Neuronal stem cell (in vitro differentiated cells): ENCODE measurements at places on chromosomes 6 and 20.

DNA sequence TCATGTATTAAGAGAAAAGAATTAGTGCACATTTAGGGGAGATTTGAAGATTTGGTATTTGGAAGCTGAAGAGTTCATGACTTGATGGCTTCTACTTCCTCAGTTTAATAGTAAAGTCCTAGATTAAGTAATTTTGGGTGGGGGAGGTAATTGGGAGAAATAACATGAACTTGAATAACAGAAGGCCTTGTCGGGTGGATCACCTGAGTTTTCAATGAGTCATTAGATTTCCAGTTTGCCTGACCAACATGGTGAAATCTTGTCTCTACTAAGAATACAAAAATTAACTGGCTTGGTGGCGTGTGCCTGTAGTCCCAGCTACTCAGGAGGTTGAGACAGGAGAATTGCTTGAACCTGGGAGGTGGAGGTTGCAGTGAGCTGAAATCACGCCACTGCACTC is 181.0 kb downstream of the GJA1 start:
- H3K4me3 ChIP-seq: no peak overlapping the region
- H3K36me3 ChIP-seq: no peaks in the 10 kb centered on the region
- no peak for DNase-seq

- H3K36me3 ChIP-seq: peaks cover 49% of the 10 kb centered on the region
- no peaks in the 10 kb centered on the region for H3K27me3 ChIP-seq
- peaks cover 2% of the 10 kb centered on the region for H3K4me1 ChIP-seq
- no peak overlapping the region for H3K27ac ChIP-seq
- H3K4me3 ChIP-seq: no peak overlapping the region
These were observed 26.2 kb upstream of the TCFL5 start for GRCh38 chr20:62887860-62888239.

DNA sequence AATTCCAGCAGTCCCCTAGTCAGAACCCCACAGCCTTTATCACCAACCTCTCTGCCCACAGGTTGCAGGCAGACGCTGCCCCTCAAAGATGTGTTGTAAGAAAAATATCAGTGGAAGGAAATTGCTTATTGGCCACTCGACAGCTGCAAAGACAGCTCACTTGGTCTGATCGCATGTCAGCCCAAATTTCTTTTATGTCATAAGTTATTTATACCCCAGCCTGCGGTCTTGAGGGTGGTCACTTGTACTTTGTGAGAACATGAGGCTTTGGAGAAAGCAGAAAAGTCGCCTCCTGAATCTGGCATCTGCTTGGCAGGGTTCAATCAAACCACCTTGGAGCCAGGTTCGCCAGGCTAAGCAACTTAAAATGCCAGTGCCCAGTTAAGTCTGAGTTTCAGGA is 236.5 kb upstream of the CDH4 start:
- no peaks in the 10 kb centered on the region for H3K4me1 ChIP-seq
- no peaks in the 10 kb centered on the region for H3K27me3 ChIP-seq
- no peak for DNase-seq

DNA sequence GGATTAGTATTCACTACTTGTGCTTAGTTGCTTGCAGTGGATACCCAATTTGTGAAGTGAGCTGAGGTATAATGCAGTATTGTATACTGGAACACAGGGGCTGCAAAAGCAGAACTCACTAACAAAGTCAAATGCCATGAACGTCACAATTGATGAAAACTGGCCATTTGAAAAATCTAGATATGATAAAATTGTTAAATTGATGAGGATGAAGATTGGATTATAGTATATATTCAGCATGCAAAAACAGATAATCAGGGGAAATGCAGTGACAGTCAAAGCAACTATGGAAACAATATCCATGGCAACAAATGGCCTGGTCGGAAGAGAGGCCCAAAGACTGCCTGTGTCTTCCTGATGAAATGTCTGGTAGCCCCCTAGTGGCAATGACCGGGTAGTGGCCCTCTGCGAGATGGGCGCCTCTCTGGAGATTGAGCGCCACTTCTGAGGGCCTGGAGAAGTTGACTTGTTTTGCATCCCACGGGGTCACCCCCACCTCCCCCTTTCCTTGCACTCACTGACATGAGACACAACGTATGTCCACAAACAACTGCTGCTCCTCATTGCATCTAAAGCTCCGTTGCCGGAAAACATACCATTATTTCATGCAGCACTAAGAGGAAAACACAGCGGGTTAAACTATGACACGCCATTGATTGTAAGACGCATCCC is 43.6 kb downstream of the C6orf15 start:
- H3K4me1 ChIP-seq: peaks cover 15% of the 10 kb centered on the region
- no peak overlapping the region for H3K4me3 ChIP-seq
- no peaks in the 10 kb centered on the region for H3K36me3 ChIP-seq
- no peak overlapping the region for H3K27ac ChIP-seq

- H3K4me1 ChIP-seq: peaks cover 3% of the 10 kb centered on the region
- H3K27me3 ChIP-seq: no peaks in the 10 kb centered on the region
- DNase-seq: no peak
- H3K27ac ChIP-seq: no peak overlapping the region
These were observed 67.2 kb upstream of the DEFB112 start for GRCh38 chr6:50116797-50117542.

DNA sequence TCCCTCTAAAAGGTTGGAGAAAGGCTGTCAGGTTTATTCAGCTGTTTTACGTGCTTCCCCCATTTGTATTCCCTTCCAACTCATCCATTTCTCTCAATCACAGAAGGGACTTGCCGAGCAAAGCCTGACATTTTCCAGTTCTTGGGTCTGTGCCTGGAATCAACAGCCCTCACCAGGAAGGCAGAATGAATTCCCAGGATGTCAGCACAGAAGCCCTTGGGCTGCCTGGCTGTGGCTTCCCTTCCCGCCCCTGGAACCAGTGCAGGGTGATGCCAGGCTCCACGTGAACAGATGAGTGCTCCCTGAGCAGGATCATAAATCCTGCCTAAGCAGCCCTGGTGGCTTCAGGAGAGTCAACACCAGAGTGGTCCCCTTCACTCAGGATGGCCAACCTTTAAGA is 86.1 kb upstream of the CD83 start:
- H3K4me3 ChIP-seq: no peak overlapping the region
- DNase-seq: no peak
- H3K36me3 ChIP-seq: no peaks in the 10 kb centered on the region
- H3K27ac ChIP-seq: no peak overlapping the region

- H3K4me3 ChIP-seq: no peak overlapping the region
- H3K27me3 ChIP-seq: no peaks in the 10 kb centered on the region
- no peak for DNase-seq
- peak overlapping the region; percentile 6 for H3K27ac ChIP-seq
- H3K36me3 ChIP-seq: no peaks in the 10 kb centered on the region
These were observed 47.5 kb downstream of the DLL1 start for GRCh38 chr6:170243386-170243785.

GRCh38 chr6:166342349-166343149 is at the start of gene SFT2D1:
Gene SFT2D1 (minus strand): TSS chr6:166342545. CDS start chr6:166342481, 64 bp downstream.
- H3K36me3 ChIP-seq: peaks cover 27% of the 10 kb centered on the region
- H3K4me3 ChIP-seq: peak within 1 kb of the TSS; percentile 73
- peak within 1 kb of the TSS; percentile 46 for H3K27ac ChIP-seq
- peaks cover 3% of the 10 kb centered on the region for H3K4me1 ChIP-seq
- DNase-seq: peak; percentile 68
- no peaks in the 10 kb centered on the region for H3K27me3 ChIP-seq

DNA sequence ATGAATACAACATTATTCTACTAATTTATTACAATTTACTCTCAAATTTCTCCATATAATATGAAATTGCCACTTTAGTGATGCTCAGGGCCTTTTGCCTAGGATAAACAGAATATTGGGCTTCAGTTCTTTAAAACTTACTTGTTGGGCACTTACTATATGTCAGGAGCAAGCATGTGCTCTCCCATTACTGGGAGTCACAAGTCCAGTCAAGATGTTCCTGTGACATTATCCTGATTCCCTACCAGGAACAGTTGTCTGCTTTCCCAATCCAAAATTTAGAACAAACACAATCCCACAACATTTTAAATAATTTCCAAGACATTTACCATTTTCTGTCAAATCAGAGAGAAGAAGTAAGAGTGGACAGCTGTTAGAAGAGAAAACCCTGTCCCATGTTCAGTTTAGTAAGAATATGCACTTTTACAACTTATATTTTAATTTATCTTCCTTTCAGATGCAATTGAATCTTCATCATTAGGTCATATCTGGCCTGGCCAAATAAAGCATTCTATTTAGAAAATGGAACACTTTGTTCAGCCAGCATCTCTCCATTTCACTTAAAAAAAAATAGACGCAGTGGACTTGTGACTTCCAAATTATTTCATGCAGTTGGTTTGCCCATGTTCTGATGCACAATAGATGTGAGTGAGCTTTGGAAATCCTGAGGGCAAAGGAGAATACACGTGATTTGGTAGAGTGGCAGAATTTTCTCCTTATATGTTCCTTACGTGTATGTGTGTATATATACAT is 159.8 kb downstream of the CLIC5 start:
- H3K4me1 ChIP-seq: no peaks in the 10 kb centered on the region
- H3K27ac ChIP-seq: no peak overlapping the region
- H3K36me3 ChIP-seq: no peaks in the 10 kb centered on the region
- H3K27me3 ChIP-seq: no peaks in the 10 kb centered on the region

GRCh38 chr6:154984146-154984545 is 11.0 kb upstream of the TIAM2 start:
- H3K4me1 ChIP-seq: no peaks in the 10 kb centered on the region
- DNase-seq: no peak
- H3K36me3 ChIP-seq: no peaks in the 10 kb centered on the region
- no peak overlapping the region for H3K4me3 ChIP-seq

DNA sequence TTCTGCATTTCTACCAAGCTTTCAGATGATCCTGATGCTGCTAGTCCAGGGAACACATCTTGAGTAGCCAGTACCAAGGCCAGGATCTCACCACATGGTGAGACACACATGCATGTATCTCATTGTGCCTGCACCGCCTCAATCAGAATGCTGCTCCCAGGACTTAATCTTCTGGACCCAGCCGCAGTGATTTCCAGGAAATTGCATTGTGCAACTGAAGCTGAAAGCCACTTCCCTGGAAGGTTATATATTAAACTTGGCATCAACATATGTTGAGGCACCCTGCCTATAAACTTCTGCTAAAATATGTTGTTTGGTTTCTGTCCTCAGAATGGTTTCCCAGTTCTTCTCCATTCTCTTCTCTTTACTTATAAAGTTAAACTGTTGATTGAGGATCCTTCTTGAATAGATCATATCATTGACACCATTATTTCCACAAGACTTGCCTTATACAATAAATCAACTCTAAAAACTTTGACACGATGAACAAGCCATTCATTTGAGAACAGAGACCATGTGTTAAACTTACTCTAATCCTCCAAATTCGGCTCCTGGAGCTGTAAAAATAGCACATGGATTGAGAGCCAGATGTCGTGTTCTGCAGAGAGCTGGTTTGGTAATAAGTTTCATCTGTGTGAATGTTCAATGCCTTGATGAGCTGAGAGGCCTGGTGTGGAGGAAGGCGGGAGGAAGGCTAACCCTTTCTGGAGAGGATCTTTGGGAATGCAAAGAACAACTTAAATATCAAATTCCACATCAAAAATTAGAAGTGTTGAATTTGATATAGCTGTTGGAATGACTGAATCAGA is 65.0 kb upstream of the PCSK2 start:
- no peak overlapping the region for H3K27ac ChIP-seq
- no peaks in the 10 kb centered on the region for H3K27me3 ChIP-seq
- DNase-seq: no peak
- no peaks in the 10 kb centered on the region for H3K36me3 ChIP-seq
- no peak overlapping the region for H3K4me3 ChIP-seq

- no peak for DNase-seq
- H3K4me1 ChIP-seq: no peaks in the 10 kb centered on the region
- no peak overlapping the region for H3K4me3 ChIP-seq
- no peaks in the 10 kb centered on the region for H3K36me3 ChIP-seq
These were observed 16.4 kb upstream of the CYP24A1 start for GRCh38 chr20:54190217-54190616.

GRCh38 chr6:170445971-170446370 is 107.1 kb downstream of the PSMB1 start:
- no peak overlapping the region for H3K4me3 ChIP-seq
- H3K36me3 ChIP-seq: no peaks in the 10 kb centered on the region
- DNase-seq: no peak
- no peaks in the 10 kb centered on the region for H3K27me3 ChIP-seq
- H3K27ac ChIP-seq: no peak overlapping the region

DNA sequence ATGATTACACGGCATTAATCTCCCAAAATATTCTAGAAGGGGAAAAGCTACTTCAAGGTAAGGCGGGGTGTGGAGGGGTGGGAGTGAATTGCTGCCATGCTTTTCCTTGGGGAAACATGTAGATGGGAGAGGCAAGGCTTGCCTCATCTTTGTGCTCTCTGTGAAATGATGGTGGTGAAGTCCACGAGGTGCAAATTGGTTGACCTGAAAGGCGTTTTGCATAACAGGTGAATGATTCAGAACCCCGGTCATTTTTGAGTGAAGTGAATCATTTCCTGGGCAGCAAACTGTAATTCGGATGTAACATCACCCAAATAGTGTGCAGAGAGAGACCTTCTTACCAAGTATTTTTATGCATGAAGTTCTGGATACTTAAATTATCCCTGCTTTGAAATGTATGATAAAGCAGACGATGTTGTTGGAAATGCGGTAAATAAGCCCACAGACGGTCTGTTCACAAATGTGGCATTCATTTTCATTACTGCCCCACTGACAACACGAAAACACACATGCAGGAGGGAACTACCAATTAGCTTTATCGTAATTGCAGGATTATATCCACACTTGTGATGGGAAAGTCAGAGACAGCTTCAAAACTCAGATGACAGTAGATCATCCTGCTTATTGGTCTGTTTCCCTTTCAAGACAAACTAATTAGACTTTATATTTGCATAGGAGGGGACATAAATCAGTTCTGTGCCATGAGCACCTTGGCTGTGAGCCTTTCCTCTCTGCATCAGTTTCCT is 3.0 kb downstream of the CDH4 start:
- no peak overlapping the region for H3K27ac ChIP-seq
- H3K4me3 ChIP-seq: no peak overlapping the region
- peaks cover 16% of the 10 kb centered on the region for H3K27me3 ChIP-seq
- no peaks in the 10 kb centered on the region for H3K36me3 ChIP-seq

DNA sequence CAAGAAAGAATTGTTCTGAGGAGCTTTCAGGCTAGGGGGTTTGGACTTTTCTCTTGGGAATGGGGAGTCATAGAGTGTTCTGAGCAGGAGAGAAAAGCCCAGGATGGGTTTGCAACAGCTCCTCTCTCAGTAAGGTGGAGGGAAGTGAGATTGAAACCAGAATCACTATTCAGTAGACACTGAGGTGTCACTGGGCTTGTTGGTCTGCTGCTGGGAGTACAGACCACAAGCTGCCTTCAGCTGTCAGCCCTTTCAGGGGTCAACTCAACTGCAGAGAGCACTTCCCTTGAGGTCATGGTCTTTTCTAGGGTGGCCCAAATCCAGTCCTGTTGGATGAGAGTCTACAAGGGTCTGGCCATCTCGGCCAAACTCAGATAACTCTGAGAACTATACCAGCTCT is 12.9 kb upstream of the FOXA2 start:
- H3K27ac ChIP-seq: no peak overlapping the region
- DNase-seq: no peak
